ENCODE measurements at places on chromosomes 3 and 15.

- DNase-seq: no peak
These were observed 456.3 kb upstream of the KCNMB2 start for GRCh38 chr3:178079966-178080365.

GRCh38 chr3:177449360-177450006, 252.2 kb upstream of the TBL1XR1 start:
- no peak for DNase-seq

- no peak for DNase-seq
These were observed at the start of gene TLR9 for GRCh38 chr3:52225452-52226228. TSS of gene TLR9 (minus strand) at chr3:52225645. CDS start at chr3:52225529, 116 bp downstream.

- DNase-seq: no peak
These were observed 152.6 kb downstream of the DPH6 start for GRCh38 chr15:35393398-35393797.

DNA sequence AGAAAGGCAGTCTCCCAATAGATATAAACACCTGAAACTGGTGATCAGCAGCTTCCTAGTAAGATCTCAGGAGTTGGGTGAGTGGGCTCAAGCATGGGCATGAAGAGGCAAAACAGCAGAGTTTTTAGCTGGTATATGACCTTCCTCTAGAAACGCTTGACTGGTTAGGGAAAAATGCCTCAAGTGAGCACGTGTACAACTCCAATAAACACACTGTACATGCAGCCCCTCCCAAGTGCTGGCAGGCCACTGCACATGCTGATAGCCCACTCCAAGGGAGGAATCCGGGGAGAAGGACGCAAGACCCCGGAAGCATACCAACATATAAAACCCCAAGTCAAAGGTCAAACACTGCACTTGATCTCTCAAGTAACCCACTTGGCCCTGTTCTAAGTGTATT, 143.0 kb downstream of the FMN1 start:
- DNase-seq: no peak

GRCh38 chr15:51223771-51224229, 114.6 kb downstream of the CYP19A1 start:
- no peak for DNase-seq

DNA sequence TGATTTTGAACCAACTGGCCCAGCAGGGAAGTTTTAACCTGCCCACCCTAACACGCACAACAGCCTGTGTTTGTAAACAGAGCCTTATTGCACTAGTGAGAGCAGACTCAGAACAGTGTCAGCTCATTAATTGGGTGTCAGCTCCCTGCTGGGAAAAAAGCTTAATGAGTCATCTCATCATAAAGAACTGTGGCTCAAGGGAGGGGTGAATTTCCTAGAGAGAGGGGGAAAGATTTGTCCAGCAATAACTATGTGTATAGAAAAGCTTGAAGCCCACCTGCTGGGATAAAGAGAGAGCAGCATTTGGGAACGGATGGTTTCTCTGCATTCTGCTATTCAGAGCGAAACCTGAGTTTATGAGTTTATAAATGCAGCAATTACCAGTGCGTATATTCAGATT, 48.9 kb upstream of the GMNC start:
- no peak for DNase-seq

DNA sequence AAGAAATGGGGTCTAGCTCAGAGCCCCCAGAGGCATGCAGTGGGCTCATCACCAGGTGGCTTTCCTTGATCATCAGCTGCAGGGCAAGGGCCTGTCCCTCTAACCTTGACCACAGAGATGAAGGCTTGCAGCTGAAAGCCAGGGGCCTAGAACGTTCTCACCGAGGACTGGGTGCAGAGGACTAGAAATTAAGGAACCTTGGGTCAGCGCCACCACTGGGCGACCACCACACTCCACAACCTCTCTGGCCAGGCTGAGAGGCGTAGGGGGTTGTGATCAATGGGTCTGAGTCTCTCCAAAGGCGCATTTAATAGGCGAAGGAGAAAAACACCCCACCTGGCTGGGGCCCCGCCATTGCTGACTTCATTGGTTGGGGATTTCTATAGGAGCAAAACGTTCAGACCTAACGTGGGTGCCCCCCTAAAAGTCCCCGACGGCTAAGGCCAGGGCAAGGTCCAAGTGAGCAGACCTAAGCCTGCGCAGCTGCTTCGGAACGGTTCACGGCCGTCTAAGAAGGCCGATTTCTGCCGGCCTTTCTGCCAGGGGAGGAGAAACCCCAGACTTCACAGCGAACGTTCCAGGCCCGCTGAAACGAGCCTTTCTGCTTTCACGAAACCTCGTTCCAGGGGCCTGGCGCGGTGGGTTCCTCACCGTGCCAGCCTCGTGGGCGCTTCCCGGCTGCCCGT, 915 bp downstream of the BCL2L10 start:
- no peak for DNase-seq

- no peak for DNase-seq
These were observed 550.2 kb downstream of the PYDC2 start for GRCh38 chr3:192011137-192011536.

GRCh38 chr15:57655809-57656208, 50.7 kb upstream of the POLR2M start:
- DNase-seq: no peak

DNA sequence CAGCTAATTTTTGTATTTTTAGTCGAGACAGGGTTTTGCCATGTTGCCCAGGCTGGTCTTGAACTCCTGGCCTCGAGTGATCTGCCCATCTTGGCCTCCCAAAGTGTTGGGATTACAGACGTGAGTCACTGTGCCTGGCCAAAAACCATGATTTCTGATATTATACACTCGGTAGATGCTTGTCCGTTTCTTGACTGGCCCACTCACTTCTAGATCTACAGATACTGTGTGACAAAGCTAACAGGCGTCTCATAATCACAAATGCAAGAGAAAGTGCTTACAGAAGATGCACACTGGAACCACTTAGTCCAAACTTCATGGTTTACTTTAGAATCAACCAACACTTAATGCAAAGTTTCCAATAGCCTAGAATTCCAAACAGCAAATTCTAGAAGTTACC, 8.4 kb downstream of the PROK2 start:
- no peak for DNase-seq

- DNase-seq: no peak
These were observed 104.8 kb upstream of the RAD18 start for GRCh38 chr3:9068051-9068450.
